ENCODE measurements at places on chromosomes 11 and 22.

- DNase-seq = no peak
These were observed 4.4 kb downstream of the BCR start for GRCh38 chr22:23184764-23185113.

GRCh38 chr11:105720096-105720495 is 110.2 kb downstream of the GRIA4 start:
- DNase-seq = no peak

DNA sequence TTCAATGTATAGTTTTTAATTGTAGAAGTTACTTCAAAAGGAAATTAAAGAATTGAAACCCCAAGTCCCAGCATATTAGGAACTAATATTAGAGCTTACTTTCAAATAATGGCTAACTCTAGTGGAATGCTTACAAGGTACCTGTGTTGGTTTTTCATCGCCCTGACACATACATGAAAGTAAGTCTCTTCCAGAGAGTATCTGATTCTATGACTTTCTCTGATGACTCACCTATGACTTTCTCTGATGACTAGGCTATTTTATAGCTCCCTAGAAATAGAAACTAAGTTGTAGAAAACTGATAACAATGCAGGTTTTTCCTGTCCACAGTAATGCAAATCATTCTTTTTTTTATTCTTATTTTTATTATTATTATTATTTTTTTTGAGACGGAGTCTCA is 33.6 kb upstream of the MMP7 start:
- DNase-seq = no peak

DNA sequence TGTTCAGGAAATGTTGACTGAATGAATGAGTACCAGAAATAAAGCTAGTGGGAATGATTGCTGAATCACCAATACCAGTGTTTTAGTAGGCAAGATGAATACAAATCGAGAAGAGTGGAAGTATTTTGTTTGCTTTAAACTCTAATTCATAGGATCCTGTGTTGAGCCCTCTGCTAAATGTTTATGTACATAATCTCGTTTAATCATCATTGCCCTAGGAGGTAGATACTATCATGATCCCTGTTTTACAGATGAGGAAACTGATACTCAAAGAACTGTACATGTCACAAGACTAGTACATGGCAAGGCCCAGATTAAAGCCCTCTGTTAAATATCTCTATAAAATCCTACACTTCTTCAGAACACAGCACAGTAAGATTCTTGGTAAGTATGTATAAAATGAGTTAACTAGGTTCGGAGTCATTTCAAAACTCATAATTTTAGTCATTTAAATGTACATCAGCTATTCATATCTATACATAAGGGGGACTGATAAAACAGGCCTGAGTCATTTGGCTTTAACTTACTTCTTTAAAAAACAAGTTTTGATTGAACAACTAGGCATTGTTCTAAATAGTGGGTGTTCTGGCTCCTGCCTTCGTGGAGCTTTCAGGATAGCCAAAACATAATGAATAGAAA is 97.1 kb downstream of the EXT2 start:
- DNase-seq = no peak

DNA sequence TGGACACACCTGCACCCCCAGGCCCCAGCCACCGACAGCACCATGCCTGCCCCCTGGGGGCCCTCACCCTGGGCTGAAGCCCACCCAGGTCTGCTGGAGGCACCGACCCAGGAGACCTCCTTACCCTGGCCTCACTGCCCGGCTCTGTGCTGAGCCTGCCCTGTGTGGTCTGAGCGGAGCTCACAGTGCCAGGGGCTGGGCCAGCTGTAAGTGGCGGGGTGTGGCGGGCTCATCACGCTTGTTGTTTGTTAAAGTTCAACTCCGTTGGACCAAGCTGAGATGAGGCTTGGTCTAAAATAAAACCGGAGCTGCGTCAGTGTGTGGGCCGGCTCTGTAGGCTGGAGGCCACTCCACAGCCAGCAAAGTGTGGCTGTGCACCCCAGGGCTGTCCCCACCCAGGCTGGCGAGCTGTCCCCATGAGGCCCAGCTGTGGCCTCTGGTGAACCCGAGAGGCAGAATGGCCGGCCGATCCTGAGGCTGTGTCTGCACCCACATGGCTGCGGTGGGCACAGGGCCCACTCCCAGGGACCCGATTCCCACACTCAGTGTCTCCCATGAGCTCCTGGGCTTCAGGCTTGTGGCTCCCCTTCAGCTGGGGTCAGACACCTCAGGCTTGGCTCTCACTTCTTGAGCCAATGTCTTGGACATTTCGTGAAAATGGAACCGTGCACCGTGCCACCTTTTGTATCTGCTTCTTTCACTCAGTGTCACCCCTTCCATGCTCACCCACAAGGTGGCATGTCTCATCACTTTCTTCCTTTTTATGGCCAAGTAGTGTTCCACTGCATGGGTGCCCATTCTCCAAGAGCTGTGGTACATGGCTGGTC is 137.9 kb downstream of the CTTN start:
- no peak for DNase-seq

GRCh38 chr11:76615950-76616349 is 54.6 kb downstream of the LRRC32 start:
- no peak for DNase-seq

GRCh38 chr11:123576082-123576481 is 78.3 kb downstream of the SCN3B start:
- DNase-seq = no peak

GRCh38 chr11:48141475-48142122 is 75.0 kb upstream of the OR4B1 start:
- DNase-seq = no peak

GRCh38 chr11:70416881-70417280 is 18.6 kb downstream of the CTTN start:
- no peak for DNase-seq

GRCh38 chr11:16779436-16779835 is 41.0 kb downstream of the C11orf58 start:
- no peak for DNase-seq

- DNase-seq = no peak
These were observed 4.4 kb downstream of the ALX4 start for GRCh38 chr11:44305470-44306051.

DNA sequence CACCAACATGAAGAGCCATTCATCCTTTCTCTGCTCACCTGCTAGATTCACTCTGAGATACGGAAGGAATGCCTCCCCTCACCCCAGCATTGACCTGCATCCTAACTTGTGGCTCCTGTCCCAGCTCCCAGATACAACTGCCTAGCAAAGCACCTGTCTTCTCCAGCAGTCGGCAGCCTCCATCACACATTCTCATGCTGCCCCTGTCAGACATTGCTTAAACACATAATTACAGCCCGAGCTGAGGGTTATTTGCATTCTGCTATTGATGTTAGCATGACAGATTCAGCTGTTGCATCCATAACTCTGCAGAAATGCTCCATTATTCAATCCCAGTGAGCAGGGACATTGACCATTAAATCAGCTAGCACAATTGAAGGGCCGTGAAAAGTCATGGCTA is 184.4 kb upstream of the NARS2 start:
- no peak for DNase-seq

All from stimulated activated CD8-positive, alpha-beta memory T cell treated with anti-CD3 and anti-CD28 coated beads, Interleukin-2, amount 100 ng/mL, for 1 hour (primary cell).